ENCODE measurements at places on chromosomes 6 and 20.

GRCh38 chr6:20350215-20350614 lies 51.5 kb upstream of the E2F3 start:
- no peak for DNase-seq

GRCh38 chr6:144216668-144217218 lies 66.4 kb downstream of the STX11 start:
- no peak for DNase-seq

DNA sequence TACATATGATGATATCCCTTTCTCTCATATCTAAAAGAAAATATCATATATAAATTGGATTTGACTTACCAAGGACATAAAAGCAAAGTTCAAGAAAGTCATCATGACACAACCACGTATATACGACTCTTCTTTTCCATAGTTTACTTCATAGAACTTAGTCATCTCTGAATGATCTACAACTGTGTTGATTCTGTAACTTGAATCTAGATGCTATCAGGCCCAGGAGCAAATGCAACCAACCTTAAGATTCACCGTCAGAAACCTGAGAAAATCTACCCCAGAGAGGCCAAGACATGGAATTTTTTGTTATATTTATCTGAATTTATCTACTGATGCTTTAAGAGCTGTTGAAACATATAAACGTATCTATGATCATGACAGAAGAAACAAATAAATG lies 165.6 kb downstream of the PDE10A start:
- no peak for DNase-seq

- no peak for DNase-seq
Measured at GRCh38 chr20:55172310-55173002, 697.1 kb downstream of the DOK5 start.

GRCh38 chr20:50565383-50565782 lies 55.2 kb downstream of the PTPN1 start:
- DNase-seq = no peak

DNA sequence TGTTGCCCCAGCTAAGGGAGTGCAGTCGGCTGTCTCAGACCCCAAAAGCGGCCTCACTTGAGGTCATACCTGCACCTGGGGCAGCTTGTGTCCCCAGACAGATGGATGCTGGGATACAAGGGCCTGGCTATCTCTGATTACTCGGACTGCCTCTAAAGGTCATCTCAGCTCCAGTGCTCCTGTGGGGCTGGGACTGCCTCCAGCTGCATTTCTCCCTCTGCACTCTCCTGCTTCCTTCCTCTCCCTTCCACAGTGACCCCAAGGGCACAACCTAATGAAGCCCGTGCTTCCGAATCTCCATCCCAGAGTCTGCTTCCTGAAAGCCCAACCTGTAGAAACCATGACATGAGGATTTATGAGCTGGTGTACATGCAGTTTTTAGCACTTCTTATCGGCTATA lies 22.8 kb upstream of the OCSTAMP start:
- DNase-seq = no peak

DNA sequence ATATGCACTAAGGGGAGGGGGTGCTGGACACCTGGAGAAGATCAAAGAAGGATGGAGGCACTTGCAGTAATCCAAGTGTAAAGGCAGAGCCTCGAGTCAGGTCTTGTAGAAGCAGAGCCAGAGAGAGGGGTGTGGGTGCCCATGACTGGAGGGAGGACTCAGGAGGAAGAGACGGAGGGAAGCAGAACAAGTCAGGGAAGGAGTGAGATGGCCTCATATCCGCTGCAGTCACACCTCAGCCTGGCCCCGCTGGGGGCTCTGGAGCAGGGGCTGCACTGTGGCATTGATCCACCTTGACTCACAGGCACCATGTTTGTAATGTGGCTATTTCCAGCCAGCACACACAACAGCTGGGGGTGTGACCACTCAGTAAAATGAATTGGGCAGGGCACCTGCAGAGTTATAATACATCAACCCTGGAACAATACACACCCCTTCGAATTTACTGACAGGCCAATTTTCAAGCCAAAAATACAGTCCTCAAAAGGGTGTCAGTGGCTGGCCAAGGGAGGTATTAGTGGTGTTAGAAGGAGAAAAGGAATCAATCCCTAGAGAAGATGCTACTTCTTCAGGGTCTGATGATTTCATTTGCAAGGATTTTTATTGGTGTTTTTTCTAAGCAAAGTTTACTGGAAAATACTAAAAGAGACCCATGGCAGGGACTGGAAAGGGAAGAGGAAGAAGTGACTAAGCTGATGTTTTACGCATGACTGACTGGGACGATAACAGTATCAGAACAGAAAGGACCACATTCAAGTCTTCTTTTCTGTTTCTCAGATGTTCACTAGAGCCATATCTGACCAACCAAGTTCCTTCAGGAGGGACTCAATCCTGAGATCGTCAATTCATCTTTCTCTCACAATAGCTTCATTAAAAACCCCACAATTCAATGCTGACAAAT lies 18.9 kb upstream of the NXT1 start:
- no peak for DNase-seq

DNA sequence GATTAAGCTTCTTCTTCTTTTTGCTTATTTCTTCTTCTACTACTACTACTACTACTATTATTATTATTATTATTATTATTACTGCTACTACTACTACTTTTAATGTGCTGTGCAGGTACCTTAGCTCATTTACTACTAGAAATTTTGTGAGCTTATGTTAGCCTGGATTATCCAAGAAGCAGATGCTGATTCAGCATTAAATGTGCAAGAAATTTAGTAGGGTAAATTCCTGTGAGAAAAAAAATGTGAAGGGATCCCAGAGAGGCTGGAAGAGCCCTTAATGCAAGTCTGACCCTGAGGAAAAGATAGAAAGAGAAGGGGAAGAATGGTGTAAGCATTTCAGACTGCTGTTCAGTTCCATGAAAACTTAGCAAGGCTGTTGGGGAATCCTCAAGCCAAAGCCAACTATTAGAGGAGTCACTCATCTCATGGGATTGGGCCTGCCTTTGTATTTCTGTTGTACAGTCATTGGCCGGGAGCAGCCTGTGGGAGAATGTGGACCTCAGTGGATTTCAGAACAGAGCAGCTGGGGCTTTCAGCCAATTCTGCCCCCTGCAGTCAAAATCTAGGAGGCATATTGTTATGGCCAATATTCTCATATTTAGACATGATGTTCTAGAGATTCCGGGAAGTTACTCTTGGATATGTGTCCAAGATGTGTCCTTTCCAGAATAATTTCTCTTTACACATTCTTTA lies 37.2 kb upstream of the TSPYL1 start:
- no peak for DNase-seq

DNA sequence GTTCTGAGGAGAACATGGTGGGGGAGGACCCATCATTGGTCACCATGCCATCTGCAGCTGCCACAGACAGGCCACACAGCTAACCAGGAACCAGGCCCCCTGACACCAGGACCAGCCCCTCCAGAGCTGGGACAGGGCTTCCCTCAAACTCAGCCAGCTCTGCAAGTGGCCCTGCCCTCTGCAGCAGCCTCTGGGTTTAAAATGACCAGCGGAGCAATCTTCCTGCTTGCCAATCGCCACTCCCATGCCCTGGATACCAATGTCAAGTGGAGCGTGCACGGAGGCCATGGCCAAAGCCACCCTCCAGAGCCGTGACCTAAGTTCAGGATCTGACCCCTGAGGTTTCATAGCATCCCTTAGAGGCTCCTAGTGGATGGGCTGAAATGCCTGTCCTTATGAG lies 199.4 kb downstream of the SYNDIG1 start:
- no peak for DNase-seq

GRCh38 chr20:48747840-48748414 lies 79.9 kb downstream of the PREX1 start:
- no peak for DNase-seq

- DNase-seq = no peak
Measured at GRCh38 chr20:20273286-20273685, 94.6 kb upstream of the INSM1 start.

DNA sequence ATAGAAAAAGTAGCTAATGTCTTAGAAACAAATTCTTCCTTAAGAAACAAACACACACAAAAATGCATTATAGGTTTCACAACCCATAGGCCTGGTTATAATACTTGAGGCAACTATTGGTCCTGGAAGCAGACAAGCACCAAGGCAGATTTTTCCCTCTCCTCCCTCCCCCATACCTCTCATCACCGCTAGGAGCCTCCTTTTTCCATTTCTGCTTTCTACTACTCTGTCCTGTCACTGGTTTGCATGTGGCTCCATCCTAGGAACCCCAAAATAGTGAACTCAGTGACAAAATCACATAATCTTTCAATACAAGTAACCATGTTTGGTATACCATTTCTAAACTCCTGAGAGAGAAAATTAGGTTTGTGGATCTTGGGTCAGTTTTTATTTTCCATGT lies 66.1 kb downstream of the HMGCLL1 start:
- no peak for DNase-seq

DNA sequence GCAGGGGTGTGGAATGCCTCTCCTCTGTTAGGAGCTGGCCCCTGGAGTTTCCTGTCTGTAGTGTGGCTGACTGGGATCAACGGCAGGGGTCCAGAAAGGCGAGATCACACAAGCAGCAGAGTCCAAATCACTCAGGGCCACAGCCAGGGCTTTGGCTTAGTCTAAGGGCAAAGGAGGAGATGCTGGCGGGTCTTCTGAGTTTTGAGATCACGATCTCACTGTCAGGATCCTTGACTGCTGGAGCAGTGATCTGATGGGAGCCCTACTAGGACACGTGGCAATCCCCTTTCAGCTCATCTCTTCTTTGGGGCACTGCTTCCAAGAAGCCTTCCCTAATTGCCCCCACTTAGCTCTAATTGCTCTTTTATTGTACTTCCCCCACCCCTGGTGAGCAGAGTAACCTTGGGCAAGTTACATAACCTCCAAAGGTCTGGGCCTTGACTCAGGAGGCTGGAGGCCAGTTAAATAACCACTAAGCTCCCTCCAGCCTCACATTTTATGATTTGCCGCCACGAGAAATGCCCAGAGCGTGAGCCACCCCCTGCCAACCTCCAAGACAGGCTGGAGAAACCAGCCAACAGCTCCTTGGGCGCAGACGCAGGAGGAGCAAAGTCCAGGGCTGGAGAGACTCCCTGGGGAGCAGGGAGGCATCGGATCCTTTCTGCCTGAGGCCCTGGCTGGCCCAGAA lies 12.0 kb downstream of the KCNK5 start:
- no peak for DNase-seq

DNA sequence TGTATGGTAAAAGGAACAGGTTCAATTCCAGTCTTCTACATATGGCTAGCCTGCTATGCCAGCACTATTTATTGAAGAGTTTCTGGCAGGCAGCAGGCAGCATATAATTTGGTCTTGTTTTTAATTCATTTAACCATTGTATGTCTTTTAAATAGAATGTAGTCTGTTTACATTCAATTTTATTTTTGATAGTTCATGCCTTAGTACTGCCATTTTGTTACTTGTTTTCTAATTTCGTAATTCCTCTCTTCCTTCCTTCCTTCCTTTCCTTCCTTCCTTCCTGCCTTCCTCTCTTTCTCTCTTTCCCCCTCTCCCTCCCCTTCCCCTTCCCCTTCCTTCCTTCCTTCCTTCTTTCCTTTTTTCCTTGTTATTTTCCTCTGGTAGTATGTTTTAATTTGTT lies 17.6 kb upstream of the OR2J2 start:
- DNase-seq = no peak

DNA sequence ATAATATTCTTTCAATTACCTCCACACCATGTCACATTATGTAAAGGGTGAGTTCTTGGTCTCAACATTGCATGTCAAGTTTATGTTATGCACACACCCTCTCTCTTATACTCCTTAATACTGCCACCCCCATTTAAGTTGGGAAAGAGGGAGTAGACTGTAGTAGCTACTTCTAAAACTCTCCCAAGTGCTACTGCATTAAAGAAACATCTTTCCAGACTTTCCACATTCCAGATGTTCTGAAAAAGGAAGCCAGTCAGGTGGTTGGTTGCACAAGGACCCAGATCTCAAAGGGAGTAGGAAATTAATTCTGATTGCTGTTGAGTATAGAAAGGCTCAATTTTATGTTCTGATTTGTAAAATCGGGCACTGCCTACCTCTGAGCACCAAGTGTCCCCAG lies 419.5 kb downstream of the CD83 start:
- DNase-seq = peak; percentile 40

DNA sequence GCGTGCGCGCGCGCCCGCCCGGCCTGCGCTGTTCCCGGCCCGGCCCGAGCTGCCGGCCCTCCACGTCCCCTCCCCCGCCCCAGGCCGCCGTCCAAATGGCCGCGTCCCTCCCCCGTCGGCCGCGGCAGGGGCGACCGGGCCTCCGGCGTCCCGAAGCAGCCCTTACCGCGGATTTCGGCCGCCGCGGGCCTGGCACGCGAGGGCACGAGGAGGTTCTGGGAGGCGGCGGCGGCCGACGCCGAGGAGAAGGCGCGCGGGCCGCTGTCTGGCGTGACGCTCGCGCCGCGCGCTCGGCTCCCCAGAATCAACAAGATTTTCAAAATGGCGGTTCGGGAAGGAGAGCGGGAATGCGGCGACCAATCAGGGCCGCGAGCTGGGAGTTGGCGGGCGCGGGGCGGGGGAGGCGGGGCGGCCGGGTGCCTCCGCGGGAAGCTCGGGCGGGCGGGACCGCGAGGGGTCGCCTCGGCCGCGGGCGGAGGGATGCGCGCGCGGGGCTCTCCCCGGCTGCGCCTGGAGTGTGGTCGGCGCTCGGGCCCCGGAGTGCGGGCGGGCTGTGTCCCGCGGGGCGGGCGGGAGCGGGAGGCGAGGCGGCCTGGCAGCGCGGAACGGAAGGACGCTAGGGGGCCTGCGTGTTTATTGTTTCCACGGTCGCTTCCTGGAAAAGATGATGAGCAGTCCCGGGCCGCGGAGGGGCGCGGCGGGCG lies at the start of gene DEK:
Gene DEK, minus strand, starts transcription at position 312 of the 704 bp plus-strand sequence. CDS start 543 bp downstream, outside the sequence.
- peak; percentile 84 for DNase-seq

- peak; percentile 35 for DNase-seq
Measured at GRCh38 chr6:158910484-158911440, 89.2 kb downstream of the RSPH3 start.

DNA sequence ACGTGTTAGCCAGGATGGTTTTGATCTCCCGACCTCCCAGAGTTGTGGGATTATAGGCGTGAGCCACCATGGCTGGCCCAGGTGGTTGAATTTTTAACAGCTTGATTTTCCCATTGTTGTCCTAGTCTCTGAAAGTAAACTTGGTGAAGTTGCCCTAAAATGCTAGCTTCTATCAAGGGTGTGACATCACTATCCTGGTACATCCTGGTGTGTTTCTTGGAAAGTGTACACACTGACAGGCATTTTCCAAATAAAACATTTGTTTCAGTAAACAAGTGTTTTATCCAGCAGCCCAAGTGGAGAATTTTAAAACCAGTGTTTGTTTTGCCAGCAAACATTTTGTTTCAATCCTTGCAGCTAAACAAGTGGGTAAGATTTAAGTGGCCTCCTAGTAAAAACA lies 40.5 kb upstream of the RREB1 start:
- DNase-seq = no peak

DNA sequence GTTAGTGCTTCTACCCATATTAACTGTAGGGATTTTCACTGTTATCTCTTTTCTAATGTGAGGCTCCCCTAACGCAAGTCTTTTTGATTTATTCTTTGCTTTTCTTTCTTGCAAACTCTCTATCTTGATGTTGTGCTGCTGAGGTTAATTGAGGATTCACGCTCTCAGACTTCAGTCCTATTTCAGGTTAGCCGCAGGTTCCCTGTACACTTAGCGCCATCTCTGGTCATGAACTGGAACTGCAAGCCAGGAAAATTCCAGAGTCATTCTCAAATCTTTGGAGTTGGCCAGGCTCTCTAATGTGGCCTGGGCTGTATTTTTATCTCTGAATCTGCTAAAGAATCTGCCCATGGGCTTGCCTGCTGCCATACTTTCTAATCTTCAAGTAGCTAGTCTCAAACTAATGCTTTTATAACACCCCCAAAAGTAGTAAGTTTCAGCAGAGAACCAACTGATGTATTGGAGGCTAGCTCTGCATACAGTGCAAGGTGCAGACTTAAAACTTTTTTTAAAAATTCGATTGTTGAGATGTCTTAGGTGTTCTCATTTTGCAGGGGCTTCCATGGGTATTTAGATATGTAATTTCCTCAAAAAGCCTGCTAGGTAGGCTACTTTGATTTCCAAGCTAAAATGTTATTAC lies 91.1 kb upstream of the OPRM1 start:
- peak; percentile 19 for DNase-seq

Measured in inflammatory macrophage treated with lipopolysaccharide for 4 hours (primary cell).